ENCODE measurements at places on chromosomes 7 and 10.

DNA sequence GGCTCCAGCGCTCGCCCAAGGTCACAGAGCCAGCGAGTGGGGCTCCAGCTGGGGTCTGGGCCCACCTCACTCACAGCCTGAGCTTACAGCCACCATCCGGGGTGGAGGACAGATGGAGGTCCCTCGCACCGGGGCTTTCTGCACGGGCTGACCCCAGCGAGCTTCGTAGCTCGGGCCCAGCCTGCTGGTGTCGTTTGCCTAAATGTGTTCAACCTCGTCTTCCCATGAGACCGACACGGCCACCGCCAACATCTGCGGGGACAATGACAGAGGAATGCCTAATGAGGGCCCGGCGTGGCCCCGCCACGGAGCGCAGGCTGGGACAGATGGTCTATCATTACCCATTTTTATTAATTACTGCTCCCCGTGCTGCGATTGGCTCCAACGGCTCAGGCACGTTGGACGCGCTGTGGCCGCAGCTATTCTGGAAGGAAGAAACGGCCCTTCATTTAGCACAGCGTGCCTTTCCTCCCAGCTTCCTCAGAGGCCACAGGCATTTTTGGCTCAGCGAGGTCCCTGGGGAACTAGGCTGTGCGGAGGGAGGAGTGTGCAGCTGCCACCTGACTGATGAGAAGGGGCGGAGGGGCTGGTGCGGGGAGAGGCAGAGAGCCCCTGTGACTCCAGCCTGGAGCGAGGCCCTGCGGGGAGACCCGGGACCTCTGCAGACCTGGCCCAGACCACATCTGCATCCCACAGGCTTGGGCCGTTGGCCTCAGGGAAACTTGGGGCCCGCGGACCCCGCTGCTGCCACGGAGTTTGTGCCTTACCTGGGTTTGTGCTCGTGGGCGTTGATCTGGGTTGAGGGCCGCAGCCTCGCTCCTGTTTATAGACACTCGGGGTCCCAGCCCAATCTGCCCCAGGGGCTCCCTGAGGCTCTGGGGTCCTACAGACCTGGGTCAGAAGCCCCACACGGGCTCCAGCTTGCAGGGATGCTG is 22.9 kb upstream of the ELFN1 start:
- no peaks in the 10 kb centered on the region for H3K36me3 ChIP-seq
- peaks cover 13% of the 10 kb centered on the region for H3K4me1 ChIP-seq
- peak overlapping the region; percentile 46 for H3K4me3 ChIP-seq

DNA sequence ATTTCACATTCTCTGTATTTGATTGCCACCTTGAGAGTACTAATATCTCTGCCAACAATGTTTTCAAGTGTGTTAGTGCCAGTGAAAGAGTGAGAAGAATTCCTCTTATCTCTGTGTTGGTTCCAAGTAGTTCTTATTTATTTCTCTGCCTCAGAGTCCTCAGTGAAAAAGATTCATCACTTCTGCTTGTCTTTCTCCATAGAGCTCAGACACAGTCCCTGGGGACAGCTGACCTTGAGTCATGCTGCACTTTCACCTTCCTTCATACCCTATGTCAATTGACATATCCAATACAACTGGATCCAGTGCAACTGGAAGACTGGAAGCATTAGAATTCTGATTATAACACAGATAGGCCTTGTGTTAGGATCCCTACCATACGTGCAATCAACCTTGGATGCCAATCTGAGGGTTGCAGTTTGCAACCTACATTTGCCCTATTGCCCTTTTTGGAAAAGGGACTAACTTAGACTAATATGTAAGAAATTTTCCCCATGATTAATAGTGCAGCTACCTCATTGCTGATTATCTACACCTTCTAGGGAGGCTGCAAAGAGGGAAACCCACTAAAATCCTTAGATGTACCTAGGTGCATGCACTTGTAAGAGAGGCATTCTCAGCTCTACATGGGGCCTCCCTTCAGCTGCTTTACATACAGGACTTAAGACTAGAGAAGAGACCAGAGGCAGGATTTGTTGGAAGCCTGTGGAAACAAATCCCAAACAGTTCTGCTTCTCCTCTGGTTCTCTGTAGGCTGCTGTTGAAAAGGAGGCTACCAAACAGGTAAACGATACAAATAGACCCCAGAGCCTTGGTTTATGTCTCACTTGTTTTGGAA is 8.4 kb downstream of the IFIT2 start:
- H3K4me3 ChIP-seq: no peak overlapping the region
- H3K4me1 ChIP-seq: no peaks in the 10 kb centered on the region
- no peak overlapping the region for H3K27ac ChIP-seq
- no peaks in the 10 kb centered on the region for H3K27me3 ChIP-seq
- DNase-seq: no peak

DNA sequence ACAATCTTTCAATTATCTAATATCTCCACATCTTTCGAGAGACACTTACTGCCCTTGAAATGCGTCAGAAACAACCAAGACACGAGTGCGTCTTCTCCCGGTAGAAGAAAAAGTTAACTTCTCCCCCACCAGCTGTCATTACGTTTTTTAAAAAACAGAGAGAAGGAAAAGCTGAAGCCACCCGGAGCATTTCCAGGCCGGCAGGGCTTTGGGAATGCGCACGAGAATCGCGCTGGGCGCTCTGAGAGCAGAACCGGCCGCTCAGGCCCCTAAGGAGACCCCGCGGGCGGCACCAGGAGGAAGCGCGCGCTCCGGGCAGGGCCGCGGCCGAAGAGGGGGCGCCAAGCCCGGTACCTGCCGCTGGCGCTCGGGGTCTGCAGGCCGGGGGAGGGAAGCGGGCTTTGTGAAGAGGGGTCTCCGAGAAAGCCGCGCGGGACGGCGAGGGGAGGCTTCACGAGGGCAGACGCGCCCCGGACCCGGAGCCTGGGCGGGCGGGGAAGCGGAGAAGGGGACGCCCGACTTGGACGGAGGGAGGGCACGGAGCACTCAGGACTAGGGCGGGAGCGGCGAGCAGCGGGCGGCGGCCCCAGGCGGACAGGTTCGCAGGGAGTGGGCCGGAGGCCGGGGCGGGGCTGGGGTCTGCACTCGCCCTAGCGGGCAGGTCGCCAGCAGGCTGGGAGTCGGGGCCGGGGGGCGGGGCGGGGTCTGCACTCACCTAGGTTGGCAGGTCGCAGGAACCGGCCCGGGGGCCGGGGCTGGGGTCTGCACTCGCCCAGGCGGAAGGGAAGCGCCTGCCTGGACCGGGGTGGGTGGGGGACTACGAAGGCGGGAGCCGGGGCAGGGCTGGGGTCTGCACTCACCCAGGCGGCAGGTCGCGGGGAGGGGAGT is 932 bp downstream of the ESYT2 start:
- peaks cover 21% of the 10 kb centered on the region for H3K4me1 ChIP-seq
- no peak for DNase-seq
- H3K36me3 ChIP-seq: no peaks in the 10 kb centered on the region
- H3K27me3 ChIP-seq: no peaks in the 10 kb centered on the region
- peak overlapping the region; percentile 97 for H3K27ac ChIP-seq
- peak overlapping the region; percentile 74 for H3K4me3 ChIP-seq

- H3K4me3 ChIP-seq: no peak overlapping the region
- no peaks in the 10 kb centered on the region for H3K27me3 ChIP-seq
- H3K27ac ChIP-seq: no peak overlapping the region
- no peaks in the 10 kb centered on the region for H3K36me3 ChIP-seq
- H3K4me1 ChIP-seq: no peaks in the 10 kb centered on the region
These were observed 736.6 kb downstream of the AUTS2 start for GRCh38 chr7:70334871-70335270.

DNA sequence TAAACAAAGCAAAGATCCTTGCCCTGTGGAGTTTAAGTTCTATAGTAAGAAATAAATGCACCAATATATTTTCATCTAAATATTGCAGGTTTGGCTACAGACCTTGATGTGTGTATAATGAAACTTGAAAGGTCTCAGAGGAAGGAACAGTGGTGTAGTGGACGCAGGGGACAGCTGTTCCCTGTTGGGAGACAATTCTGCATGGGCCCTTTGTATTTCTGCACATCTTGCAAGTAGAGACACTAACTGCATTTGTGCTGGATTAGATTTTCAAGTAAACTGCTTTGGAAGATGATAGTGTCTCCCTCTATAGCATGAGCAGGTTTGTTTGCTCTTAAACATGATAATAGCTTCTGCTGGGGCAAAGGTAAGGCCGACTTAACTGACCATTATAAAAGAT is 57.5 kb upstream of the FAM133B start:
- H3K36me3 ChIP-seq: no peaks in the 10 kb centered on the region
- H3K27ac ChIP-seq: no peak overlapping the region
- no peak overlapping the region for H3K4me3 ChIP-seq
- no peak for DNase-seq
- H3K4me1 ChIP-seq: no peaks in the 10 kb centered on the region

DNA sequence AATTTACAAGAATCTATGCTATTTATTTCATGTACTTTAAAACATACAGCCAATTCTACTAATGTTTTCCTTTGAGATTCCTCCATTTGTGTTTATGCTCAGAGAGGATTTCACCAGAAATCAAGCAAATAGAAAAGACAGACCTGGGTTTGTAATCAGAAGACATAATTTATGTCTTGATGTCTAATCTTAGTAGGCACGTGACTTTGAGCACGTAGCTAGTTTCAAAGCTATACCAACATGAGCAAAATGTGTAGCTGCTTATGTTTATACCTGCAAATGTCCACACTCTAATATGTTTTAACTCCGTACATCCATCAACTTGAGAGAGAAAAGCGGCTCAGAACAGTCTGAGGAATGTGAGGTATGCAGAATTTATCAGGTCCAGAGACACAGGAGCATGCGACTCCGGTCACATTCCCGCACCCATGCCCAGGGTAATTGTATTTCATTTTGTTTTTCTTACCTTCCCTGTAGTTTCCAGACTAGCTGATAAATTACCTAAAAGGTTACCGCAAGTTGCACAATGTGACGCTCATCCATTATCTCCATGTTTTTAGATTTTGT is 40.0 kb downstream of the SVOPL start:
- H3K36me3 ChIP-seq: no peaks in the 10 kb centered on the region
- no peak overlapping the region for H3K27ac ChIP-seq
- H3K4me3 ChIP-seq: no peak overlapping the region
- H3K4me1 ChIP-seq: no peaks in the 10 kb centered on the region
- DNase-seq: no peak

DNA sequence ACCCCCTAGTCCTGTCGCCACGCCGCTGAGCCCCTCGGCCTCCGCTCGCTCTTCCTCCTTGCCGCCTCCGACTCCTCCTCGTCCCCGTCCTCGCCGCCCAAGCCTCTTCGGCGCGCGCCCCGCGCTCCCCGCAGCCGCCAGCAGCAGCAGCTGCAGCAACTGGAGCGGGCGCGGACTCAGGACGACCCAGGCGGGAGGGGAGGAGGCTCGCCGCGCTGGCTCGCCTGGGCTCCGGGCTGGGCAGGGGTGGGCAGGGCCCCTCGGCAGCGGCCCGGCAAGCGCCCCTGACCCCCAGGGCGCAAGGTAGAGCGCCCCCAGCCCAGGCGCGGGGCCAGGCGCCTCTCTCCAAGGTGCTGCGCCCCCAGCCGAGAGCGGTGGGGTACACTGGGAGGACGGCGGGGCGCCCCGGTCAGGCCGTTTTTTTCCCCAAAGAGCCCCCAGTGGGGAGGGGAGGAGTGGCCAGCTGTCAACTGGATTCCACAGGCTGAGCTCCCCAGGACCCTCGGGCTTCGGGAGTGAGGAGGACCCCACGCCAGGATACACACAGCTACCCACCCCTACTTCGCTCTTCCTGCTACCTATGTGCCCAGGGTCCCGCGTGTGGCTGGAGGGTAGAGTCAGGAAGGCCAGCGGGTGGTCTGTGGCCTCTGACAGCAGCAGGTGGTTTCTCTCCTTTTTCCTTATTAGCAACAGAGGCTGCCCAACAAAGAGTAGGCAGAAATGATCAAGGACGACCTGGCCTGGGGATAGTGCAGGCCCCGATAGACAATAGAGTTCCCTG is 903 bp upstream of the KCNMA1 start:
- peak overlapping the region; percentile 75 for H3K4me3 ChIP-seq
- H3K27ac ChIP-seq: peak overlapping the region; percentile 79
- no peaks in the 10 kb centered on the region for H3K36me3 ChIP-seq
- no peaks in the 10 kb centered on the region for H3K27me3 ChIP-seq
- H3K4me1 ChIP-seq: peaks cover 34% of the 10 kb centered on the region

GRCh38 chr10:14385596-14386593 is 55.2 kb upstream of the FRMD4A start:
- H3K4me1 ChIP-seq: no peaks in the 10 kb centered on the region
- DNase-seq: no peak
- H3K27ac ChIP-seq: no peak overlapping the region
- no peaks in the 10 kb centered on the region for H3K27me3 ChIP-seq
- H3K4me3 ChIP-seq: no peak overlapping the region

DNA sequence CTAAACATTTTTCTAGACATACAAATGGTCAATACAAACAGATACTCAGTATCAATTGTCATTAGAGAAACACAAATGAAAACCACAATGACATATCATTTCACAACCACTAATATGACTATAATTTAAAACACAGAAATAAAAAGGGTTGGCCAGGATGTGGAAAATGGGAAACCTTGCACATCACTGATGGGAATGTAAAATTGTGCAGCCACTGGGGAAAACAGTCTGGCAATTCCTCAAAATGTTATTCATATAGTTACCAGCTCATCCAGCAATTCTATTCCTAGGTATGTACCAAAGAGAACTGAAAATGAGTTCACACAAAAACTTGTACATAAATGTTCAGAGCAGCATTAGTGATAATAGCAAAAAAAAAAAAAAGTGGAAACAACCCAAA is 106.1 kb upstream of the LRRTM3 start:
- no peak overlapping the region for H3K4me3 ChIP-seq
- no peaks in the 10 kb centered on the region for H3K36me3 ChIP-seq
- H3K4me1 ChIP-seq: no peaks in the 10 kb centered on the region
- no peak for DNase-seq
- H3K27me3 ChIP-seq: no peaks in the 10 kb centered on the region

- no peaks in the 10 kb centered on the region for H3K27me3 ChIP-seq
- DNase-seq: no peak
- no peak overlapping the region for H3K4me3 ChIP-seq
- no peak overlapping the region for H3K27ac ChIP-seq
These were observed 17.4 kb downstream of the HBP1 start for GRCh38 chr7:107186240-107186639.

DNA sequence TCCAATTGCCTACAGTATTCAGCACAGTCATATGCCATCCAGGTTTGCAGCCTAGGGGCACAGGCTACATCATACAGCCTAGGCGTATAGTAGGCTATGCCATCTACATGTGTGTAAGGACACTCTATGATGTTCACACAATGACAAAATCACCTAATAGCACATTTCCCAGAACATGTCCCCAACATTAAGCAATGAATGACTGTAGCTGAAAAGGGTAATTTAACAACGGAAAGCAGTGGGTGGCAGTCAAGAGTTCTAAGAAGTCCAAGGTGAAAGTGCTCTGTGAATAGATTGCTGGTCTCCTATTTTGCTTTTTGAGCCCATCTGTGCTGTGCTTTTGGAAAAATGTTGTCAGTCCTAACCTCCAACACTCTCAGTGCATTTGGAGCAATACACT is 162.6 kb downstream of the KLF6 start:
- H3K4me3 ChIP-seq: no peak overlapping the region
- no peak overlapping the region for H3K27ac ChIP-seq
- peaks cover 12% of the 10 kb centered on the region for H3K4me1 ChIP-seq
- DNase-seq: no peak

GRCh38 chr7:140512317-140513000 is 33.2 kb upstream of the MKRN1 start:
- no peak for DNase-seq
- no peaks in the 10 kb centered on the region for H3K4me1 ChIP-seq
- no peak overlapping the region for H3K27ac ChIP-seq

All from ascending aorta (tissue), 2 donors.